ENCODE measurements at places on chromosomes 16 and 17.
A peak's percentile ranks its signal among the peaks of the same experiment; 100 is the strongest.

GRCh38 chr16:77868052-77868451 is 79.7 kb downstream of the VAT1L start:
- DNase-seq = no peak
- H3K36me3 ChIP-seq = no peaks in the 10 kb centered on the region
- H3K4me1 ChIP-seq = peaks cover 15% of the 10 kb centered on the region
- no peaks in the 10 kb centered on the region for H3K27me3 ChIP-seq
- H3K4me3 ChIP-seq = no peak overlapping the region

DNA sequence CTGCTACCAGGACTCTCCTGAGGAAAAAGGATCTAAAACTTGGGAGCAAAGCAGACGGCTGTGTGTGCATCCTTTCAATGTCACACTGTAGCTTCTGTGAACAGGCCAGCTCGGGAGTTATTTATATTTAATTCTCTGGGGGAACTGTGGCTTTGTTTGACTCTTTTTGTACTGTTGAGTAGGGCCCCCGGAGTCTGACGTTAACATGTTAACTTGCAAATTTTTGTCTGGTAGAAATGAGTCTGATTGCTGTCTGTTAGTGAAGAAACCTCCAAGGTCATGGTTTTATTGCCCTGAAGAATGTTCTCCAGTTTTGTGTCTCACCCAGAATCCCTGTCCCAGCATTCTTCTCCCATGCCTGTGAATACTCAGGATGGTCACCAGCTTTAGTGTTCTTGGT is 14.2 kb upstream of the KCNG4 start:
- no peak overlapping the region for H3K4me3 ChIP-seq
- H3K36me3 ChIP-seq = no peaks in the 10 kb centered on the region
- no peaks in the 10 kb centered on the region for H3K4me1 ChIP-seq
- H3K27ac ChIP-seq = no peak overlapping the region
- no peak for DNase-seq
- H3K27me3 ChIP-seq = peaks cover 25% of the 10 kb centered on the region

GRCh38 chr16:4034963-4035362 is 81.3 kb downstream of the ADCY9 start:
- DNase-seq = no peak
- H3K27ac ChIP-seq = no peak overlapping the region
- H3K27me3 ChIP-seq = peaks cover 26% of the 10 kb centered on the region
- no peaks in the 10 kb centered on the region for H3K4me1 ChIP-seq
- H3K4me3 ChIP-seq = no peak overlapping the region

DNA sequence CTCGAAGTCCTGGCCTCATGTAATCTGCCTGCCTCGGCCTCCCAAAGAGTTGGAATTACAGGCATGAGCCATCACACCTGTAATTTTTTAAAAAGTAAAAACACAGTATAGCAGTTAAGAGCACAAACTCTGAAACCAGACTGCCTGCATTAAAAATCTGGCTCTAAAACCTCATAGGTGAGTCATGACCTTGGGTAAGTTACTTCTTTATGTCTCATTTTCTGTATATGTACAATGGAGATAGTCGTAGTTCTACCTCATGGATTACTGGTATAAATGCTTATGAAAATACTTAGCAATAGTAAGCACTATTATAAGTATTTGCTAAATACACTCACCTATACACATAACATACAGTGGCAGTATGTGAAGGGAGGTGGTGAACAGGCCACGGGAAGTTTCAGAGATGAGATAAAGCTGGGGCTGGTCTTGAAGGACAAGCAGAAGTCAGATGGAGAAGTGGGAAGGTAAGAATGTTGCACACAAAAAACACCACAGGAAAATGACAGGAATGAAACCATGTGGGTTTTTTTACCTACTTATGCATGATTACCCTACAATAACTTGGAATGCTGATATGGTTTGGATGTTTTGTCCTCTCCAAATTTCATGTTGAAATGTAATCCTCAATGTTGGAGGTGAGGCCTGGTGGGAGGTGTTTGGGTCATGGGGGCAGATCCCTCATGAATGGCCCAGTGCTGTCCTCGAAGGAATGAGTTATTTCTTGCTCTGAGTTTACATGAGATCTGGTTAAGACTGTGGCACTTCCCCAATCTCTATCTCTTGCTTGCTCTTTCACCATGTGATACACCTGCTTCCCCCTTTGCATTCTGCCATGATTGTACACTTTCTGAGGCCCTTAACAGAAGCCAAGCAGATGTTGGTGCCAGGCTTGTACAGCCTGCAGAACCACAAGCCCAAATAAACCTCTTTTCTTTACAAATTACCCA is 33.9 kb downstream of the ZNF652 start:
- DNase-seq = no peak
- H3K27ac ChIP-seq = no peak overlapping the region
- no peaks in the 10 kb centered on the region for H3K36me3 ChIP-seq
- H3K4me1 ChIP-seq = peaks cover 29% of the 10 kb centered on the region
- H3K4me3 ChIP-seq = no peak overlapping the region

GRCh38 chr17:83103200-83103942 is 24.0 kb downstream of the METRNL start:
- H3K27me3 ChIP-seq = peaks cover 71% of the 10 kb centered on the region
- DNase-seq = no peak
- H3K4me3 ChIP-seq = no peak overlapping the region
- H3K4me1 ChIP-seq = peaks cover 16% of the 10 kb centered on the region
- H3K27ac ChIP-seq = no peak overlapping the region

DNA sequence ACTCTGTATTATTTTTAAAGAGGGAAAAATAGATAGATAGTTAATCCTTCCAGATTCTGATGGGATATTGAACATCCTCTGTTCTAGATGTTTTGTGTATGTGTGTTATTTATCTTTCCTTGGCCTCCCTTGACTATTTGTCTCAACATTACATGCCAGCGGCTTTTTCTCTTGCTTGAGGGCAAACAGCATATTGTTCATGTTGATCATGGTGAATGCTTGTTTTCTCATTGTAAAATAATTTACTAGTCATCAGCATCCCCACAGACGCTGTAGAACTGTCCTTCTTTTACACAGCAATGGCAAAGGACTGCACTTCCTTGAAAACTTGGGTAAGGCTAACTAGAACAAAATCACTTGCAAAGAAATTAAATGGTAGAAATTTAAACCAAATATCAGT is 1376.4 kb upstream of the GOT2 start:
- no peaks in the 10 kb centered on the region for H3K4me1 ChIP-seq
- H3K27ac ChIP-seq = no peak overlapping the region
- DNase-seq = no peak
- no peaks in the 10 kb centered on the region for H3K27me3 ChIP-seq

DNA sequence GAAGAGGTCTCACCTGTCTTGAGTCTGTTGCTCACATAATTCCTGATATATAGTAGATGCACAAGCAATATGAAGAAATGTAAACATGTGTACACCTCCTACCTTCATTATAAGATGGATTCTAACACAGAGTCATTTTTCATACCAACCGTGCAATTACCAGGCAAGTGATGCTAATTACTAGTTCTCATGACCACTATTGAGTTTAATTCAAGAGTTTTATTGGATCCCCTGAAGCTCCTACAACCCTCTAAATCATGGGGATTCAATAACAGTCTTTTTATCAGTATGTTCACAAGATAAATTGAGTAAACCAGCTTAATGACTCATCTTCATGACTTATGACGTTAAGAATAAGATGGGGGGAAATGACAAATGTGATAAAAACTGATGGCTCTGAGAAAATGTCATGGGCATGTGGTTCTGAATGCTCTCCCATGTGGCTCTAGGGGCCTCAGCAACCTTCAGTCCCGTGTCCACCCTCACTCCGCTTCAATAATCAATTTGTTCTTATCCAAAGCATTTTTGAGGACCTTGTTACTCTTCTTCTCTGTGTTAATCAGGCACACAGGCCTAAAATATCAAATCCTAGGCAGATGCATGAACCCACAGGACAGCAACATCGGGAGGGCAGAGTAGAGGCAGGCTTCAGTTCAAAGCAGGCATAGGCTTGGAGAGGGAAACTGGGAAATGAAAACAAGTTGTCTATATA is 42.8 kb downstream of the PRAC1 start:
- no peak for DNase-seq
- 0 out of 2 replicates have a peak, but pooled peaks cover 3% of the 10 kb centered on the region for H3K4me1 ChIP-seq

DNA sequence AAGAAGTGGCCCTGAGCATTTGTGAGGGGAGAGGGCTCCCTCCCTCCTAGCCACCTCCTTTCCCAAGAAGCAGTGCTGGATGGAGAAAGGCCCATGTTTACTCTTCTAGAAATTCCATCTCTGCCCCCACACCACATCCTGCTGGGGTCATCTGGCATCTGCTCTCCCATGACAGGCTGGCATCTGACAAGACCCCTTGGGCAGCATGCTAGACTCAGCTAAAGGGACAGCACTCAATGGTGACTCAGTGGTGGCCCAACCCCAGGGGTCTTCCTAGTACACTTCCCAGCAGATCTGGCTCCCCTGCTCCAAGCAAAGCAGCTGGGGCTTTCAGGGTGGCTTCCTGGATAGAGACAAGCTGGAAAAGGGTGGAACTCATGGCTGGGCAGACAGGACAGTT is 14.4 kb downstream of the SLC38A7 start:
- H3K36me3 ChIP-seq = no peaks in the 10 kb centered on the region
- no peak overlapping the region for H3K4me3 ChIP-seq
- H3K27me3 ChIP-seq = no peaks in the 10 kb centered on the region
- no peak for DNase-seq
- H3K4me1 ChIP-seq = no peaks in the 10 kb centered on the region
- no peak overlapping the region for H3K27ac ChIP-seq

- no peak for DNase-seq
- H3K36me3 ChIP-seq = peaks cover 7% of the 10 kb centered on the region
- H3K4me3 ChIP-seq = no peak overlapping the region
- no peak overlapping the region for H3K27ac ChIP-seq
Measured at GRCh38 chr17:3935140-3935542, 18.9 kb upstream of the P2RX1 start.

- DNase-seq = no peak
- H3K27me3 ChIP-seq = no peaks in the 10 kb centered on the region
- no peak overlapping the region for H3K27ac ChIP-seq
- no peak overlapping the region for H3K4me3 ChIP-seq
- H3K4me1 ChIP-seq = no peaks in the 10 kb centered on the region
Measured at GRCh38 chr16:6190776-6191175, 1093.2 kb upstream of the EEF2KMT start.

- no peaks in the 10 kb centered on the region for H3K27me3 ChIP-seq
- no peaks in the 10 kb centered on the region for H3K36me3 ChIP-seq
- peak; percentile 31 for DNase-seq
- no peaks in the 10 kb centered on the region for H3K4me1 ChIP-seq
- no peak overlapping the region for H3K27ac ChIP-seq
Measured at GRCh38 chr16:72400257-72401083, 228.5 kb upstream of the PMFBP1 start.
